Thoracic aorta (tissue), 2 donors: ENCODE measurements at places on chromosomes 4 and X.

- no peak for DNase-seq
Observed at GRCh38 chr4:138348055-138348454, 105.9 kb upstream of the SLC7A11 start.

DNA sequence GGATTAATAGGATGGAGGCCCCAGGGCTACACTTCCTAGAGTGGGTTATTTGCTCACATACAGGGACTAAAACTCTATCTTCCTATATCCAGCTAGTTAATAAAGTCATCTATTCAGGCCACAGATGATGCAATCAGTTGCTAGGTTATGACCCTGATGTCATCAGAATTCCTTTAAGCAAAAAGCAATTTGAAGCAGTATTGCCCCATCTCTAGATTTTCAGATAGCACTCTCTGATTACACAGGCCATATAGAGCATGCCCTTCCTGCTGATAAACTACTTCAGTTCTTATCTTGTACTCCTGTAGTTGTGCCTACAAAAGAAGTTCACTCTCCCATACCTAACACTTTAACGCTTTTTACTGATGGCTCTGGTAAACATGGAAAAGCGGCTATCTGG, 84.8 kb downstream of the TMEM144 start:
- DNase-seq: no peak

DNA sequence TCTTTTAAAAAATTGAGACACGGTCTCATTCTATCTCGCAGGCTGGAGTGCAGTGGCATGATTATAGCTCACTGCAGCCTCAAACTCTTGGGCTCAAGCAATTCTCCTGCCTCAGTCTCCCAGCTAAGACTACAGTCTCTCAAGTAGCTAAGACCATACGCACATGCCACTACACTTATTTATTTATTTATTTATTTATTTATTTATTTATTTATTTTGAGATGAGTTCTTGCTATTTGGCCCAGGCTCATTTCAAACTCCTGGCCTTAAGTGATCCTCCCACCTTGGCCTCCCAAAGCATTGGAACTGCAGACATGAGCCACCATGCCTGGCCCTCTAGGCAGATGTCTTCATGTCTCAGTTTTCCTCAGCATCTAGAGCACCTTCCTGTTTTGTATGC, 482.2 kb downstream of the CFAP47 start:
- no peak for DNase-seq

DNA sequence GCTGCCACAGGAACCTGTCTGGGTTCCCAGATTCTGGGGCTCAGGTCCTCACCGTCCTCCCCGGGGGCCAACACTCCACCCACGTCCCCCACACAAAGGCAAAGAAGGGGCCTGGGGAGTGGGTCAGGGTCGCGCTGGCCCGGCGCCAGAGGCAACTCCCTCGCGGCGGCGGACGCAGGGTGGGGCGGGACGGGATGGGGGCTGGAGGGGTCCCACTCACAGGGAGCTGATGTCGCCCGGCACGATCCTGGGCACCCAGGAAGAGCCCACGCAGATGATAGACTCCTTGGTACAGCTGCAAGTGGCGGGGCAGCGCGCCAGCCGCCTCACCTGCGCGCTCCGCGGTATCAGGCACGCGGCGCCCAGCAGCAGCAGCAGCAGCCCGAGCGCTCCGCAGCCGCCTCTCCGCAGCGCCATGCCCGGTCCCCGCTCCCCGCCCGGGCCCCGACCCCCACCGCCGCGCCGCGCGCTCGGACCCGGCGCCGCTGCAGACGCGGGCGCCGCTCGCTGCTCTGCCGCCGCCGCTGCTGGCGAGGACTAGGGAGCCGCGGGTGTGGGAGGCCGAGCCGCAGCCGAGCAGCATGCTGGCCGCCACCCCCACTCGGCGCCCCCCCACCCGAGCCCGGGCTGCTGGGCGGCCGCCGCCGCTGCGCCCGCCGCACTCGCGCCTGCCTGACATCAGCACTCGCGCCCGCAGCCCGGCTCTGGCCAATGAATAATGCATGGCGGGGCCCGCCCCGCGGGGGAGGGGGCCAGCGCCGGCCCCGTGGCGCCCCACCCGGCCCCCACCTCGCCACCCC, at the start of gene LGI2:
TSS of gene LGI2 (minus strand) at position 670 of the 800 bp plus-strand sequence. CDS start at position 417, 253 bp downstream.
- no peak for DNase-seq

- no peak for DNase-seq
Observed at GRCh38 chr4:55181010-55182005, 55.9 kb upstream of the KDR start.

GRCh38 chr4:168831919-168832762, 177.9 kb downstream of the CBR4 start:
- DNase-seq: peak; percentile 49

DNA sequence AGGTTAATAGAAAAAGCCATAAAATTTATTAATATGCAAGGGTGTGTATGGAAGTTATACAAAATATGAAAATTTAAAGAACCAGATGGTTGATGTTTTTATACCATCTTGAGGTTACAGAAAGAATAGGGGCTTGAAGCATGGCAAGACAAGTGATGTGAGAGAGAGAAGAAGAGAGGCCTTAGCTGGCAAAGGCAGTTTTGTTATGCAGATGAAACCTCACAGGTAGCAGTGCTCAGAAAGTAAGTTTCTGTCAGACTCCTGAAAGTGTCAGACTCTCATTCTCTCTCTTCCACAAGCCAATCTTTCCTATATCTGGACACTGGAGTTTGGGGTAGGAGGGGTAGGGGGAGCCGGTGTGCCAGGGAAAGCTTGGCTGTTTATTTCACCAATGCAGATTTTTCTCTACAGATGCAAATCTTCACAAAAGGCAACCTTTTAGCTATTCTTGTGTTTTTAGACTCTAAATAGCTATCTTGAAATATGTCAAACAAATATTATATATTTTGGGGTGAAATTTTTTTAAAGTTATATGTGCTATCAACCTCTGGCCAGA, 124.5 kb downstream of the CFAP299 start:
- no peak for DNase-seq

- no peak for DNase-seq
Observed at GRCh38 chr4:121943941-121944340, 7.9 kb downstream of the TRPC3 start.

GRCh38 chr4:95049551-95050233, 291.9 kb downstream of the BMPR1B start:
- DNase-seq: no peak

GRCh38 chr4:112897543-112897942, 151.9 kb upstream of the ANK2 start:
- no peak for DNase-seq

- DNase-seq: no peak
Observed at GRCh38 chr4:28360681-28361080, 1500.0 kb downstream of the STIM2 start.

GRCh38 chr4:121375262-121375661, 5.6 kb downstream of the QRFPR start:
- DNase-seq: no peak

DNA sequence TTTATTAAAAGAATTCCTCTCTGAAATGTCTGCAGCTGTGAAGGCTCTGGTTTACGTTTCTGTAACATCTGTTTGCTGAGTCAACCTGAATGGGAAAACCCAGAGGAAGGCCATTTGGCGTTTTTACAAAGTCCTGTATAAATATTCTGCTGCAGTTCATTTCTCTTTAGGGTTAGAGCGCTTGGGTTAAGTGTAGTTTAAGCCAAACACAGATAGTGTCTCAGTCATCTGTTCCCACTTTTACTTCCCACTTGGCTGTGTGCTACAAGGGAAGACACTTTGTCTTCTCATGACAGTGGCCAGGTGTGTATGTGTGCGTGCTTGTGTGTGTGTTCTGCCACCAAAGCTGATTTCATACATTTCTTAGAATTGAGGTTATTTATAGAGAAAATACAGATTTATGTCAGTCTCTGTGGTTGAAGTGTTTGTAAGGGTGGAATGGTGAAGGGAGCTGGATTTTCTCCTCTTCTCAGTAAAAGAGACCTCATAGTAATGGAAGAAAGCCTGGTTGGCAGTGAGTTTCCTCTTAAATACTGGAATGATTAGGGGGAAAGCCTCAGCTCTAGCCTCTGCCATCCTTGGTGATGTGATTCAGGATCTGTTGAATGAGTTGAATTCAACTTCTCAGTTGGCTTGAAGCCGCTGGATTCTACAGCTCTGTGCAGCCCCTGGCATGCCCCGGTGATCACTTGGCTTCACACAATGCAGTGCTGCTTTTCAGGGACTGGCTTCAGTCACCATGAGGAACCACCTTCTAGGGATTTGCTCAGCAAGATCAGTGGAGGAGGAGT, 50.6 kb downstream of the JADE1 start:
- no peak for DNase-seq

DNA sequence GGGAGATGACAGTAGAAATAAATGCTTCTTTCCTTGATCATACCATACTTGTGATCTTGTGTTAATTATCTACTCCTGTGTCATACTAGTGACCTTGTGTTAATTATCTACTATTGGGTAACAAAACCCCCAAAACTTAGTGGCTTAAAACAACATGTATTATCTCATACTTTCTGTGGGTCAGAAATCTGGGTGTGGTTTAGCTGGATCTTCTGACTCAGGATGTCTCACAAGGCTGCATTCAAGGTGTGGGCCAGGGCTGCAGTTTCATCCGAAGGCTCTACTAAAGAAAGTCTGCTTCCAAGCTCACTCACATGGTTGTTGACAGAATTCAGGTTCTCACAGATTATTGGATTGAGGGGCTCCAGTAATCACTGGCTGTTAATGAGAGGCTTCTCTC, 70.3 kb upstream of the NDP start:
- DNase-seq: no peak

DNA sequence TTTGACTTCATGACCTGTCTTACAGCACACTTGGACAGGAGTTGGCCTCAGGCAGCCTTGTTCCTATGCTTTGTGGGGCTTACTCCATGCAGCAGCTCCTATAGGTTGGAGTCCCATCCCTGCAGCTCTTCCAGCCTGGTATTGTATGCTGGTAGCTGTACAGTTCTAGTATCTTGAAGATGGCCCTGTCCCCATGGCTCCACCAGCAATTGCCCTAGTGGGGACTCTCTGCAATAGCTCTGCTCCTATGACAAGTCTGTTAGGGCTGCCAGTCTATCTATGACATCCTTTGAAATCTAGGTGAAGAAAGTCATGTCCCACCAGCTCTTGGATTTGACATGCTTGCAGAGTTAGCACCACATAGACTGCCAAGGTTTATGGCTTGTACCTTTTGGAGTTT, 252.6 kb downstream of the ANTXR2 start:
- DNase-seq: no peak

- no peak for DNase-seq
Observed at GRCh38 chrX:46381630-46382029, 163.6 kb downstream of the ZNF674 start.

DNA sequence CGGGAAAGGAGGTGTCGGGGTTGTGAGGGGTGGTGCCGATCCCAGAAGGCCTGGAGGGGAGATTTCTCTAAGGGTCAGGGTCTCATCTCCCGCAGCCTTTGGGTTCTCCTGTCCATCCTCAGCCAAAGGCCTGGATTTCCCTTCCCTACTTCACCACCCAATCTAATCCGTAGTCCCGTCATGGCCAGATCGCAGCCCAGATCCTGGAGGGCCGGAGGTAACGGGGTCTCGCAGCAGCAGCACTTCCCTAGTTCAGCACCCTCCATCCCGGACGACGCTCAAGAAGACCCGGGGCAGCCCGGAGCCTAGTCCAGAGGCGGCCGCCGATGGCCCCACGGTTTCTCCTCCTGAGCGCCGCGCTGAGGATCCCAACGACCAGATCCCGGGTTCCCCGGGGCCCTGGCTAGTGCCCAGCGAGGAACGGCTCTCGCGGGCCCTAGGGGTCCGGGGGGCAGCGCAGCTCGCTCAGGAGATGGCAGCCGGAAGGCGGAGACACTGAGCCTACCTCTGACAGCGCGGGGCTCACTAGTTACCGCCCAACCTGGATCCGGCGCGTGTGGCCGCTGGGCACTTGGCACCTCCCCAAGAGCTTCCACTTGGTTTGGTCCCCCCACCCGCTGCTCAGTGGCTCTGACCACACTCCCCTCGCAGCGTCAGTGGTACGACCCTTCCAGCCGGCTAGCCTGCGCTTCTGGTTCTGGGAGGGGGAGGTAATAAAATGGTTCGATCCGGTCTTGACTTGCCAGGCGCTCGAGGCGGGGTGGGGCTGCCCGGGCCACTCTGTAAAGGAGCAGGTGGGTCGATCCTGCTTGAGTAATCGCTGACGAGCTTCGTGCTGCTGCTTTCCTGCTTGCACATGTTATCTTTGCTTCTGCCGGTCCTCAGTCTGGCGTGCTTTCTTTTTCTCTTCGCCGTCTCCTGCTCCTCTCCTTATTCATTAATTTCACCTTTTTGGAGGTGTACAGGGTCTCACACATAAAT, 3.6 kb downstream of the MAGIX start:
- no peak for DNase-seq

DNA sequence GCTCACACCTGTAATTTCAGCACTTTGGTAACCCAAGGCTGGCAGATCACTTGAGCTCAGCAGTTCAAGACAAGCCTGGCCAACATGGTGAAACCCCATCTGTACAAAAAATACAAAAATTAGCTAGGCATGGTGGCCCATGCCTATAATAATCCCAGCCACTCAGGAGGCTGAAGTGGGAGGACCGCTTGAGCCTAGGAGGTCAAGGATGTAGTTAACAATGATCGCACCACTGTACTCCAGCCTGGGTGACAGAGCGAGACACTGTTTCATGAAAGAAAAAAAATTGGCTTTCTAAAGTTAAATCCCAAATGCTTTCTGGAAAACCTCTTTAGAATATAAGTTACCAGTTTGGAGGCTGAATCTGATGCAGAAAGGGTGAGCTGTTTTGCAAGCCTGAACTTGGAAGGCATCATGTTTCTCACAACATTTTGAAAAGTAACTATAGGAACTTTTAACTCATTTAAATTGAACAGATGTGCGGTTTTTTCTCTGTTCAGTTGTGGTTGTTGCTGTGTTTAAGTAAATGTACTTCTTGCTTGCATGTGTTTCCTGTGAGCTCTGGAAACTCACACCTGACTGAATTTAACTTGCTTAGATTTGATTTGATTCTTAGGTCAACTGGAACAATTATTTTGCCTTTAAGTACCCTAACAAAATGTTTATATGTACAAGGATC, 39.8 kb upstream of the TMEM131L start:
- DNase-seq: no peak

DNA sequence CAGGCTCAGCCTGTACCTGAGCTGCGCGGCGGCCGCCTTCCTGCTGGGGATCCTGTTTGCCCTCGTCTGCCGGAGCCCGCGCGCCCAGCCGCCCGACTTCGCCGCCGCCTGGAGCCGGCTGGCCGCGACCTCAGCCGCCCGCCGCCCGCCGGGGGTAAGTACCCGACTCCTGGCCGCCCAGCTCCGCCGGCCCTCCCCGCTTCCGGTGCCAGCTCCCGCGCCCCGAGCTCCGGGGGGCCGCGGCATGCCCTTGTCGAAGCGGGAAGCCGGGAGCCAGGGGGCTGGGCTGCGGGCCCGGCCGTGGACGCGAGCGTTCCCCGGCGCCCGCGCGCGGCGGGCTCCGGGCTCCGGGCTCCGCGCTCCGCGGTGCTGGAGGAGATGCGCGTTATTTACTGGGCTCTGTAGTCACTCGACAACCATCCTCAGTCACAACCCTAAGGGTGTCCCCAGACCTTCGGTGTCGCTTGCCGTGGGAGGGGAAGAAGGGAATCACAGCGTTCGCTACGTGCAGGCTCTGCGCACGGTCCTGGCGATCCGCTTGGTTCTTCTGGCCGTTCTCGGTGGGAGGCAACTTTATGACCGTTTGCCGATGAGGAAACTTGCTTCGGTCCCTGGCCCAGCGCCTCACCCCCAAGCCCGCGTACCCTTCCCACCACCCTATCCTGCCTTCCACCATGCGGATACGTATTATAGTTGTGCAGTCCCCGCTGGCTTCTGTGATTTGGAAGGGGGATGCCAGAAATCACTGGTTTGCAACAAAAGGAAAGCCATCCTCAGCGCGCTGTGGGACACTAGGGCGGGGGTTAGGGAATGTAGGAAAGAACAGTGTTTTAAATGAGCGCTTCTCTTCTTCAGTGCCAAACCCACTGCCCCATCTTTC, 944 bp downstream of the SNX25 start:
- no peak for DNase-seq

GRCh38 chrX:105109936-105110335, 110.6 kb downstream of the TEX13A start:
- DNase-seq: no peak
